ENCODE measurements at places on chromosomes 5 and 9. TPM values are rescaled to one million over a fixed set of nuclear protein-coding genes. Genes with fewer than 3 reads are reported as not detected.
A peak's percentile ranks its signal among the peaks of the same experiment; 100 is the strongest.

DNA sequence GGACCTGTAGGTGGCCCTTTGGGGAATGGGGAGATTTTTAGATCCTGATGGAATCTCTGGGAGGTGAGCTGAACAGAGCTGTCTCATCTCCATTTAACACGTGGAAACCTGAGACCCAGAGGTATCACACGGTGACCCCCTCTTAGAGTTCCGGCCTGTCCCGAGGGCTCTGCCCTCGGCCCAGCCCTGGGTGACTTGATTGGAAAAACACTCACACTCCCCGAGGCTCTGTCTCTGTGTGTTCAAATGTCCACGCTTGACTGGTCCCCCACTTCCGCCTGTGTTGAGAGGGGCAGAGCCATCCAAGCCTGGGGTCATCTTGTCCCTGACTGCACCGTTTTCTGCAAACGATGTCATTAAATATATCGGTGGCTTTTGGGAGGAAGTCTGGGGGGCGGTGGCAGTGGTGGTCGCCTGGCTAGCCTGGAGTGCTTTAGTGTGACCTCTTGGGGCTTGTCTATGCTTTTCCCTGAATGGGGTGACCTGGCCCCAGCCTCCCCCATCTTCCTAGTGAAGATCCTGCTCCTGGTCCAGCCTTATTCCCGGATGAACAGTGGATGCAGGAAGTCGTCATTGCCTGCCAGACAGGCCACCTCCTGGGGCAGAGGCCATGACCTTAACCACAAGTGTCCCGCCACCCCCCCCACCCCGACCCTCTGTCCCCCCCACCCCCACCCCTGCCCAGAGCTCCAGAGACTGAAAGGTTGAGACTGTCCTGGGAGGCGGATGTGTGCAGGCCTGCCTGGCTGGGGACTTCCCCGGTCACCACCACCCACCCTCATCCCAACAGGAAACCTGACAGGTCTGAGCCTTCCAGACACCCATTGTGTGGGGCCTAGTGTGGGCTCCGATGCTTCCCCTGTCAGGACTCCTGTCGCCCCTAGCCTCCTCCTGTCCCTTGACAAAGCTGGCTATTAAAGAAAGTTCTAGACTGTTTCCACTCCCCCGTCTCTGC, 5.3 kb upstream of the DAB2IP start:
- no peak for DNase-seq
- H3K4me1 ChIP-seq: peaks cover 4% of the 10 kb centered on the region
- peaks cover 51% of the 10 kb centered on the region for H3K27me3 ChIP-seq
- H3K27ac ChIP-seq: no peak overlapping the region

GRCh38 chr5:139399501-139400121, 4.3 kb downstream of the SPATA24 start:
- DNase-seq: no peak
- no peak overlapping the region for H3K4me3 ChIP-seq
- H3K36me3 ChIP-seq: no peaks in the 10 kb centered on the region
- peaks cover 22% of the 10 kb centered on the region for H3K4me1 ChIP-seq
- H3K27ac ChIP-seq: no peak overlapping the region

GRCh38 chr9:71824257-71824656, 55.9 kb upstream of the CEMIP2 start:
- no peak for DNase-seq
- peaks cover 14% of the 10 kb centered on the region for H3K27me3 ChIP-seq
- peaks cover 8% of the 10 kb centered on the region for H3K4me1 ChIP-seq
- H3K27ac ChIP-seq: no peak overlapping the region

Gene IPO11
- total RNA-seq: 18.3 TPM

GRCh38 chr5:99926463-99926862, 608.7 kb upstream of the FAM174A start:
- H3K36me3 ChIP-seq: no peaks in the 10 kb centered on the region
- no peaks in the 10 kb centered on the region for H3K4me1 ChIP-seq
- H3K4me3 ChIP-seq: no peak overlapping the region

DNA sequence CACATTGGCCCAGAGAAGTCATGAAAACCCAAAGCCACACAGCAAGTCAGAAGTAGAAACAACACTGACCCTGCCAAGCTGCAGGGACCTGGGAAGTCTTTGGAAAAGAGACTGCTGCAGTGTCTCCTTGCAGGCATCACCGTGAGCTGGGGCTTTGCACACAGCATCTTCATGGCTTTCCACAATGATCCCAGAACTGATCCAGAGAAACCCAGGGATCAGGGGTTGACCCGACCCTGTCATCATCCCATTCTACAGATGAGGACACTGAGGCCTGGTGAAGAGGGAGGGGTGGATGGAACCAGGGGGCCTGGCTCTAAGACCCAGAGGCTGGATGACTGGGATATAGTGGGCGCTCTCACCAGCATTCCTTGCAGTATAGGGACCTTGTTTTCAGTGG, 4.3 kb upstream of the FAM78A start:
- no peak overlapping the region for H3K27ac ChIP-seq
- H3K4me1 ChIP-seq: peaks cover 25% of the 10 kb centered on the region
- peaks cover 10% of the 10 kb centered on the region for H3K36me3 ChIP-seq
- no peak for DNase-seq
- no peak overlapping the region for H3K4me3 ChIP-seq

GRCh38 chr5:172710676-172711075, 60.3 kb downstream of the DUSP1 start:
- H3K27ac ChIP-seq: peak overlapping the region; percentile 85
- H3K4me3 ChIP-seq: peak overlapping the region; percentile 55
- H3K4me1 ChIP-seq: peaks cover 26% of the 10 kb centered on the region
- DNase-seq: no peak
- H3K27me3 ChIP-seq: peaks cover 29% of the 10 kb centered on the region

Data from T-helper 17 cell (primary cell).